Left lobe of liver (tissue), 2 donors: ENCODE measurements at places on chromosomes 2 and 18. TPM values are rescaled to one million over a fixed set of nuclear protein-coding genes. Genes with fewer than 3 reads are reported as not detected.
A peak's percentile ranks its signal among the peaks of the same experiment; 100 is the strongest.

The PLEKHB2 gene
- 10.7 TPM for total RNA-seq

DNA sequence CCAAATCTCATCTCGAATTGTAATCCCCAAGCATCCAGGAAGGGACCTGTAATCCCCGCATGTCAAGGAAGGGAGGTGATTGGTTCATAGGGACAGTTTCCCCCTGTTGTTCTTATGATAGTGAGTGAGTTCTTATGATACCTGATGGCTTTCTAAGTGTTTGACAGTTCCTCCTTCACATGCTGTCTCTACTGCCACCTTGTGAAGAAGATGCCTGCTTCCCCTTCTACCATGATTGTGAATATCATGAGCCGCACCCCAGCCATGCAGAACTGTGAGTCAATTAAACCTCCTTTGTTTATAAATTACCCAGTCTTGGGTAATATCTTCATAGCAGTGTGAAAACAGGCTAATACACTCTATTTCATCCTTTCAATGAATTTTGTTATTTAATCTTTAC lies 446.7 kb downstream of the RNF144A start:
- DNase-seq, result no peak

The KCNG2 gene
- not detected for total RNA-seq

The DNAH6 gene
- total RNA-seq, result 1.9 TPM

The AQP12B gene
- not detected for total RNA-seq

DNA sequence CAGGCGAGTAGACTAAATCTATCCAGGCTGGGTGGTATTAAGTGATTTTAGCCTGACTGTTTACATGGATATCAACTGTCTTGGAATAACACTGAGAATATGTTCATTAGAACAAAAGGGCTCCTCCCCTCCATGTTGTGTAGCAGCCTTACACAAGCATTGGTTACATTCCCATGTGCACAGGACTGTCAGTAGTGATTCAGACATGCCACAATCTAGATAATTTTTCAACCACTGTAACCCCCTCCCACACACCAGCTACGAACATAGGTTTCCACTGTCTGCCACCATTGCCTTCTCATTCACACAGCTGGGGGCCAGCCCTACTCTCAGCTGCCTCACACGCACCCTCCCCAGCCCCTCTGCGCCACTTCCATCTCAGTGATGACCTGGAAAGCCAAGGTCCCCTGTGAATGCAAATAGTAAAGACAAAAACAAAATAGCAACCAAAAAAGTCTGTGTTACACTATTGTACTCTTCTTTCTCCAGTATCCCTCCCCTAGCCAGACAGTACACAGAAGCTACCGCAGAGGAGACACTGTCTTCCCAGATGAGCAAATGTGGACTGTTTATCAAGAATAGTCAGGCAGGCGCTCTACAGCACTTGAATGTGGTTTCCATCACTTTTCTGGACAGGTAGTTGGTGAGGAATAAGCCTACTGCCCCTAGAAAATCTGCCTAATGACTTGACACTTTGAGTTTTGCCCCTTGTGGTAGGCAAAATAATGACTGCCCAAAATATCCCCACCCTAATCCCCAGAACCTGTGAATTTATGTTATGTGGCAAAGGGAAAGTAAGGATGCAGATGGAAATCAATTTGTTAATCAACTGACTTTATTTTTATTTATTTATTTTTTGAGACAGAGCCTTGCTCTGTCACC lies 27.9 kb upstream of the TYMS start:
- no peak for DNase-seq

The TIA1 gene
- total RNA-seq, result 45.1 TPM

GRCh38 chr2:139940686-139941085 lies 1160.5 kb upstream of the NXPH2 start:
- DNase-seq, result no peak

DNA sequence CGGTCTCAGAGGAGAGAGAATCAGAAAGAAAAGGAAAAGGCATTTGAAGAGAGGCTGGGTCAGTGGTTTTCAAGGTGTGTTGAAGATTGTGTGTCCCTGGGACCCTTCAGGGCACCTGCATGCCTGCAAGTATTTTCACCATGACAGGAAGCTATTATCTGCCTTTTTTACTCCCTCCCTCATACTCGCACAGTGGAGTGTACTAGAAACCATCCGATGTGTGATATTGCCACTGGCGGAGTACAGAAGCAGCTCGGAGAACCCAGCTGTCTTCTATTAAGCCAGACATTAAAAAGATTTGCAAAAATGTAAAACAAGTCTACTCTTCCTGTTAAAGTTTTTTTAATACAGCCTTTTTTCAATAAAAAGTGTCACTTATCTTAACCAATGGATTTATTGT lies 33.7 kb upstream of the RFX8 start:
- no peak for DNase-seq

The SP140L gene
- total RNA-seq, result 6.1 TPM

- no peak for DNase-seq
Observed at GRCh38 chr2:181430406-181431118, 26.6 kb upstream of the ITGA4 start.

- no peak for DNase-seq
Observed at GRCh38 chr2:241041589-241042158, 43.3 kb downstream of the SNED1 start.

The TMEM163 gene
- total RNA-seq, result 0.10 TPM

The SCG2 gene
- not detected for total RNA-seq

DNA sequence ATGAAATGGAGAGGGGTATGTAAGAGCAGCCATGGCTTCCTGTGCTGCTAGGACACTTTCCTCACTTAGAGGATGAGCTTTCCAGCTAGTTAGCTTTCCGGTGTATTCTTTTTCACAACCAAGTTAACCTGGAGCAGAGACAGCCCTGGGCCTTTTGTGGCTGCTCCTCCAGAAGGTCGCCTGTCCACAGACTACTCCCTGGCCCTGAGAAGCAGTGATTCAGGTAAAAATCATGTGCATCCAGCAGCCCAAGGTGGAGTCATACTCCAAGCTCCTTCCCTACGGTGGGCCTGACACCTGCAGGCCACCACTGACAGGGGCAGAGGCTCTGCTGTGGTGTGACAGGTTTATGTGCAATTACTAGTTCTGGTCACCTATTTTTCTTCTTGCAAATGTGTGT lies 187.2 kb downstream of the ANKRD30B start:
- no peak for DNase-seq

GRCh38 chr2:25032094-25032493 lies 9.8 kb upstream of the EFR3B start:
- DNase-seq, result no peak

DNA sequence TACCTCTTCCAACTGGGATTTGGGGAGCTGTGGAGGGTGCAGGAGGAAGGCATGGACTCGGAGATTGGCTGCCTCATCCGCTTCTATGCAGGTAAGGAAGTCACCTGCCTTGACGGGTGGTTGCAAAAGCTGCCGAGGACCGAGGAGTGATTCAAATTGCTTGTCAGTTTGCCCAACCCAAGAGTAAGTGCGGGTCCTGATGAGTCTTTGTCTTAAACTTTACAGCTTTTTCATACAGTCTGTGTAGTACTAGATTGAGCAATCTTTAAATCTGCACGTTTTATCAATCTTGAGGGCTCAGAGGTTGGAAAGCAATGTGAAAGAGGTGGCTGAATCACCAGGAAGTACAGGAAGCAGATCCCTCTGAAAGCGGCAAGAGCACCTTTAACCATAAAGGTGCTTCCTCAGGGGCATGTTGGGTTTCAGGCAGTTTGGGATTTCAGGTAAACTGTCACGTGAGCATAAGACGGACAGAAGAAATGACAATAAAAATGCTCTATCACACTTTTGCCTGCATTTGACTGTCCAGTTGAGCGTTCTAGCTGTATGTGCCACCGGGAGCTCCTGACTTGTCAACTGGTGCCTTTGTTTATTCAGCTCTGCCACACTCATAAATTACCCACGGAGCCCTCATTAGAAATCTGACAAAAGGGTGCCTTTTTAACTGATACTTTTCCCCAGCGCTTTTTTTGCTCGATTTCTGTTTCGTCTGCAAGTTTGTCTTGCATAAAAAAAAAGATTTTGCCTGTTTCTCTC lies 2.0 kb downstream of the PHLPP1 start:
- DNase-seq, result peak; percentile 61

DNA sequence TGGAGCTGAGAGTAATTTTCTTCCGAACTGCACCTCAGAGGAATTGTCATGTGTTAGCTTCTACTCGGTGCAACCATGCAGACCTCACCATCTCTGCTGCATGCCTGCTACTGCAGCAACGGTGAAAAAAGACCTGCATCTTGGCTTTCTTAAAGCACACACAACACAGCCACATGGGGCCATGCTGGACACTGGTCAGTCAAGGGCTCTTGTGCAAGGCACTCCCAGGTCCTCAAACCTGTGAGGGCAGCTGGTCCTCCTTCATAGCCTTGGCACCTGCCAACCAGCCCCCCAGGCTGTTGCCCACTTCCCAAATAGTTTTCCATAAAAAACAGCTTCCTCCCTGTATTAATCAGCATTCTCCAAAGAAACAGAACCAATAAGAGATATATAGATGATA lies 113.5 kb upstream of the TEX51 start:
- DNase-seq, result no peak

DNA sequence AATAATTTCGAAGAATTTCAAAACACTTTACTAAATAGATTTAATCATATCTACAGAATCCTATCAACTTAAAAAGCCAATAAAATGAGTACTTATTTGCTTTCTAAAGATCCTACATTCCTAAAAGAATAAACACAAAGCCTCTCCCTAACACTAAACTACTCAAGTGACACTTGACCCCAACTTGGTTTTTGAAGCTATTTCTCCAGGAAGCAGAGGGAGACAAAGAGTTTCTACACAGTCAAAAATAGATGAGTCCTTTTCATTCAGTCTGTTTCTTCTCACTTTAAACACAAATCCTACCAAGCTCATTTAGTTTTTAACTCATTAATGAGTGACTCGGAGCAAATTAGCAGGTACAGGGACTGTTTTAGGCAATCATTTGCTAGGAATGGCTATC lies 2.1 kb downstream of the ATL2 start:
- DNase-seq, result no peak

DNA sequence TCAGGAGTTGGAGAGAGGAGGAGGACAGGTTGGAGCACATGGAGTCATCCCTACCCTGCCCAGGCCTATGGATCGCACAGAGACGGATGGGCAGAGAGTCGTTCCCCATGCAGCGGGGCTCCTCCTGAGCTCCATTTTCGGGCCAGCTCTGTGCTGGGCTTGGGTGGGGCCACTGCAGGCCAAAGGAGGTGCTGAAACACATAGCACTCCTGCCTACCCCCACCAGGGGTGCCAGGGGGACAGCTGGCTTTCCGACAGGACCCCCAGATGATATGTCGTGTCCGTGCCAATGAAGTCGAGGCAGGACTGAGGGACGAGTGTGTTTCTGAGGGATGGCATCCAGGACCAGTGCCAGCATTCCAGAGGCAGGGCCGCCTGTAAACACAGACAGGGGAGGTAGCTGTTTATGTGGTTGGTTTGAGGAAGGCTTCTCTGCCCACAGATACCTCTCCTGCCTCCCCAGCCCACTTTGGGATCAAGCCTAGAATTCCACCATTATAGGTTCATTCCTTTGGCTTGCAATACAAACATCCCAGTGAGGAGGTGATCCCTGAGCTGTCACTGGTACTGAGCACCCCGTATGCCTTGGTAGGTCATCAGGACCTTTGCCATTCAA lies 116.6 kb downstream of the GLI2 start:
- no peak for DNase-seq

- no peak for DNase-seq
Observed at GRCh38 chr2:148614322-148615049, 30.1 kb upstream of the EPC2 start.

GRCh38 chr2:147002256-147002655 lies 842.6 kb upstream of the ACVR2A start:
- no peak for DNase-seq

DNA sequence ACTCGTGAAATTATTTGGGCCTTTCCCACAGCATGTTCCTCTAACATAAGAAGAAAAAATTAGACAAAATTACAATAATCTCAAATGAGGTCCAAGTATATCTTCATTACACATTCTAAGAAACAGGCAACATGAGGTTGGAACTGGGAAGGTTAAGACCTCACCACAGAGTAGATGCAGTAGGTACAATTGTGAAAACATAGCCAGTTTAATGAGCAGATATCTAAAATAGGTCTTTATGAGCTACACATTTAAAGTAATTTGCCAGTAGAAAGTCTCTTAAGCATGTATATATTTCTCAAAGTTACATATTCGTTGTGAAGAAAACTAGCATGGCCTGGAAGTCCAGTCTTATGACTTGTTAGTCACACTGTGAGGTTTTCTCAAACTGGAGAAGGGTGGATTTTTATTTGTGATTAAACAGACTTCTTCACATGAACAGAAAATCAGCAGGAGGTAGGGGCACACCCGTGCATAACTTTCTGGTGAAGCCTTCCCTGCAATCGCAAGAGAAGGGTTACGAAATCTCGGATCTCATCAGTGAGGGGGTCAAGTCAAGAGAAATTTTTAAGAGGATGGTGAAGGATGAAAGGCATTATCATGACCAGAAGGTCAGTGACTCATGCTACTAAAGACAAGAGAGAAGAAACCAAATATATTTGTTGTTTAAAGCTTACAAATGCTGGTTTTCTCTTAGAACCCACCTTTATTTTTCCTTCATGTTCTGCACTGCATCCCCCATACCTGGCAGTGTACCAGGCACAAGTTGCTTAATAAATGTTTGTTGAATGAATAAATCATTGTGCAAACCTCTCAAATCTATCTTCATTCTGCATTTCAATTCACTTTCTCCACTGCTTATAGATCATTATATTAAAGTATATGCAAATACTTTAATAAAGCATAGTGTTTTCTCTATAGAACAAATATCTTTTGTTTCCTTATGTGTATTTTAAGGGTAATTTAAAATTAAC lies 5.1 kb upstream of the RAB27B start:
- DNase-seq, result no peak

DNA sequence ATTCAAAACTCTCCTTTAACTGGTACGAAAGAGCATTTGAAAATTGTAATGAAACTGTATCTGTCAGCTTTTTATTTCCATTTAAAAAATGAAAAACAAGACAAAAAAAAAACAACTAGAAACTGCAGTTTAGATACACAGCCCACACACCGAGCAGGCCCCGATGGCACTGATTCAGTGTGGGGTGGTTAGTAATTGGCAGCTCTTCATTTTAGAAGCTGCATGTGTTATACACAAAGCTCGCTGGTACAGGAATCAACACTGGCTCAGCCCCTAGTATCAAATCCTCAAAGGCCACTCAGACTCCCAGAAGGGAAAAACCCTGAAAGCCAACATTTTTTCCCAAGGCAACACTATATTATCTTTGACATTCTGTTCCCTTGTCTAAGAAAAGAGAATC lies 30.5 kb upstream of the RMDN2 start:
- DNase-seq, result no peak

GRCh38 chr2:240322231-240322955 lies 113.1 kb upstream of the GPC1 start:
- DNase-seq, result no peak

DNA sequence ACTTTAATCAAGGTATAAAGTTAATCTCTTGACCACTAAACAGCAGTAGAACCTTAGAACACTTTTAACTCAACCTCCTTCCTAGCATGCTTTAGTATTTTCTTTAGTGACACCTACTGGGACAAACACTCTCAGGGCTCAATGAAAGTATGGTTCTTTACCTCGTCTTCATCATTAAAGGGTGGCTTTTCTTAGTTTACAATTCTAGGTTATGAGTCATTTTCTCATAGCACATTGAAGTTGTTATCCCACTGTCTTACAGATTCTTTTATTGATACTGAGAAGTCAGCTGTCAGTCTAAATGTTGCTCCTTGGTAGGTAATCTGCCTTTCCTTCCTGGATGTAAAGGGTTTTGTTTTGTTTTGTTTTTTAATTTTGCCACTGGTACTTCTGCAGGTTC lies 38.0 kb downstream of the SIGLEC15 start:
- DNase-seq, result no peak

GRCh38 chr2:237306083-237306786 lies 107.7 kb downstream of the COL6A3 start:
- DNase-seq, result no peak
